ENCODE measurements at places on chromosomes 16 and 17.

- no peak for DNase-seq
These were observed 17.8 kb downstream of the XYLT1 start for GRCh38 chr16:17452922-17453321.

DNA sequence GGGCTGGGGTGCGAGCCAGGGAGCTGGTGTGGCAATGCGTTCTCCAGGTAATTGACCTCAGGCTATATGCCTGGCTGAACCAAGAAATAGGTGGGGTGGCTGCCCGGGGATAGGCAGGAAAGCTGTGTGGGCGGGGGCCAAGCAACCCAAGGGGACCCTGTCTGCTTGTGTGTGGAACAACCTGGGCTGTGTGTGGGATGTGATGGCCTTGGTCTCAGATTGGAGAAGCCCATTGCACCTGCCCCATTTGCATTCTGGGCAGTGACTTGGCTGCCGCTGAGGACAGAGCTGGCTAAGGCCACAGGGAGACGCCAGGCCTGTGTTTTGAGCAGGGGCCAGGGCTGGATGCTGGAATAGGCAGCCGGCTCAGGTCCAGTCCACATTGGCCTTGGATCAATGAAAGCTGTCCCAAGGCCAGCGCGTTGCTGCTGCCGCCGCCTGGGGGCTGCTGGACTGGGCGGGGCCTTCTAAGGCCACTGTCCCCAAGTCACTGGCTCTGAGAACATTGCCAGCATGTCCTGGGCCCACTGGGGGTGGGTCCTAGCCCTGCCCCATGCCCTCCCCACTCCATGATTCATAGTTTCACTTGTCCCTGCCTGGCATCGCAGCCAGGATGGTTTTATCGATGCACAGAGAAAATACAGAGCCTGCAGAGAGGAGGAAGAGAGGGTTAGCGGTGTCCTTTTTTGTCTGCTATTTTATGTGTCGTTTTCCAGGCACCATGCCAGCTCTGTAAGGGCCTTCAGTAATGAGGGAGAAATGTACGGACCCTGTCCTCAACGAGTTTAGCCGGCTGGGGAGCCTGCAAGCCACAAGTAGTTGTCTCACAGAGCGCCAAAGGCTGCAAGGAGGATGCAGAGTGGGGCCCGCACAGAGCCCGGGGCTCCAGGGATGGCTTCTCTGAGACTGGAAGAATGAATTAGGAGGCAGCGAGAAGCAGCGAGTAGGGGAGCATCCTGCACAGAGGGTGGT is 43.9 kb downstream of the NKD1 start:
- DNase-seq: no peak

- DNase-seq: no peak
These were observed 17.7 kb downstream of the ATP6V0A1 start for GRCh38 chr17:42476411-42476810.

GRCh38 chr16:81642107-81642436 is 137.0 kb upstream of the PLCG2 start:
- no peak for DNase-seq

- no peak for DNase-seq
These were observed 416 bp downstream of the KIFC3 start for GRCh38 chr16:57801809-57802340.

DNA sequence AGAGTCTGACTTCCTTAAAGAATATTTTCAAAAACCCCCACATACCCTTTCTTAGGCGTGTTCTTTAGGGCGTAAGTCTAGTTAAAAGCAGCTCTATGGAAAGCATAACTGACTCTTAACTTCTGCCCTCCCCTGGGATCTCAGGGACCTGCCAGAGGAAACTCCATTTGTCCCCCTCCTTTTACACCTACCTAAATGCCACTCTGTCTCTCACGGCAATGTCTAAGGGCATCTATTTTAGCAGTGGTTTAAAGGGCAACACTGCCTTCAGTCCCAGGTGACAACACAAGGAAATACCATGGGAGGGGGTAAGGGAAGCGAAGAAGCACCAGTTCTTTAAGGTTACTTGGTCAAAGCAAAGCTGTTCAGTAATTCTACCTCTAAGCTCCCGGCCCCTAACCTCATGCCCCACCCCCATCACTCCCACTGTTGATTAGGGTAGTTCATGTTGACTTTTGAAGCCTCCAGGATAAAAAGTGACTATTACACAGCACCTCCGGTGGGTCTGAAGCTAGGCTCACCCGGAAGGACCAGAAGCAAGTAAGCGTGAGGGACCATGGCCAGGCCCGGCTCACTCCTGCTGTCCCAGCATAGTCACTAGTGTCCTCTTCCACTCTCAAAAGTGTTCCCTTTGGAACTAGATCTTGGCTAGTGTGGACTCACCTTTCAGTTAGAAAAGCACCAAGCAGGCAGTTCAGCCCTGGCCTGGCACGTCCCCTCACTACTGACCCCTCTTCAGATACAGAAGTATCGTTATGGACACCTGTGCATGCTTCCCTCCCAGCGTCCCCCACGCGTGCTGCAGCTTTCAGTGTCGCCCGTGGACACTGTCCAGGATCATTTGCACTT is 47.1 kb downstream of the CYTH1 start:
- no peak for DNase-seq

DNA sequence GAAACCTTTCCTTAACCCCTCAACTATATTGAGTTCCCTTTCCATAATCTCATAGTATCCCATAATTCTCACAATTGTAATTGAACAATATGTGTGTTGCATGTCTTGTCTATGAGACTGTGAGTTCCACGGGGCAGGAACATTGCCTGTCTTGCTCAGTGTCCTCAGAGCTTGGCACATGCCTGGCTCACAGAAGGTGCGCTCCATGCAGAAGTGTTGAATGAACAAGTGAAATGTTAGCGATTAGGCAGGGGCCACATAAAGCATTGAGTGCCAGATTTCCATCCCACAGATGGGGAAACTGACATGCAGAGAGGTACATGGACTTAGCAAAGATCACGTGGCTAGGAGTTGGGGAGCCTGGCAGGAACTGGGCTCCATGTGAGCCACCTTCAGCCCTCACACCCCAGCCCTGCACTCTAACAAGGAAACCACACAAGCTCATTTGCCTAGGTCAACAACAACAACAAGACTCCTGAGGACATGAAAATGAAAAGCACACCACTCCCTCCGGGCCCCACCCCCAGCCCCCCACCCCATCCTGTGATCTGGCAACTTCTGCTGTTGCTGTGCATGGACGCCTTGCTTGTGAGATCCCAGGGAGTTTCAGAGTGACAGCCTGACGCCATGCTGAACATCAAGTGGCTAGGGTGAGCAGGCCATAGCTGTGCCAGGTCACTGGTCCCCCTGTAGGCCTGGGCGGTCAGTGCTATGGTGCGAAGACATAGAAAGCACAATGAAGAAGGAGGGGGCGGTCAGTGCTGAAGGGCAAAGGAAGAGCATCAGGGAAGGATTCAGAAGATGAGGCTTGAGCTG is 5.0 kb downstream of the PIK3R5 start:
- DNase-seq: no peak

DNA sequence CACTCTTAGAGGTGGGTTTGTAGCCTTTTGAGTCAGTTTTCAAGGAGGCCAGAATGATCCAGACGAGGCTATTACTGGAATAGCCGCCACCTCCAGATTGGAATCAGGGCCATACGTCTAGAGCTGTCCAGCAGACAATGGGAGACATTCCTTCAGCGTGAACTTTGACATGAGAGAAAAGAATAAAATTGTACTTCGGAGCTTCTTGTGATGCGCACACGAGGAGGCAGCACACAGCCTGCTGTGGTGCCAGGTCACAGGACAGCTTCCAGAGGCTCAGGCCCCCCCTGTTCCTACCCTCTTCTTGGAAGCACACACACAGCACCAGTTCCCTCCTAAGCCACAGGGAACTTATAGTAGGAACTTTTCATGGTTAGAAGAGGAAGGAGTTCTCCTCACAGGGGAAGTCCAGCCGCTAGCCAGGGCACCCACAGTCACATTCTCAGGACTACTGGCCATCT is 81.0 kb downstream of the VPS53 start:
- DNase-seq: no peak

- no peak for DNase-seq
These were observed 6.0 kb downstream of the TIMM22 start for GRCh38 chr17:1002771-1003555.

Data from T-helper 9 cell (primary cell).